MCF 10A (cell line): ENCODE measurements at places on chromosomes 12 and 14.

DNA sequence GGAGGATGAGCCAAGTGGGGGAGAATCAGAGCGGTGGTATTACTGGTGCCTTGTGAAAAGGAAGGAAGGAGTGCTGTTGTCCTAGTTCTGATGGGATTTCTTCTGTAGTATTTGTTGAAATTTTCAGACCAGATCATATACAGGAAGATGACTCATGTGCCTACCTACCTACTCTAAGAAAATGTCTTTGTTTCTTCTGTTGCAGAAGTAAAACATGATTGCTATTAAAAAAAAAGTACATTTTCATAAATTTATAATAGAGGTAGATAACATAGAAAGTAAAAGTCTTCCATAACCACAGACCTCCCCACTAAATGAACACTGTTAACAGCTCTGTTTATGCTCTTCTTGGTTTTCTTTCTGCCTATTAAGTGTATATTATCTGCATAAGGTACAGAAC lies 26.9 kb downstream of the SAMD4A start:
- peak; percentile 42 for DNase-seq

GRCh38 chr12:6469092-6469491 lies 1.4 kb downstream of the VAMP1 start:
- DNase-seq: no peak

- DNase-seq: no peak
These were observed 97.1 kb downstream of the DAD1 start for GRCh38 chr14:22491683-22492621.

DNA sequence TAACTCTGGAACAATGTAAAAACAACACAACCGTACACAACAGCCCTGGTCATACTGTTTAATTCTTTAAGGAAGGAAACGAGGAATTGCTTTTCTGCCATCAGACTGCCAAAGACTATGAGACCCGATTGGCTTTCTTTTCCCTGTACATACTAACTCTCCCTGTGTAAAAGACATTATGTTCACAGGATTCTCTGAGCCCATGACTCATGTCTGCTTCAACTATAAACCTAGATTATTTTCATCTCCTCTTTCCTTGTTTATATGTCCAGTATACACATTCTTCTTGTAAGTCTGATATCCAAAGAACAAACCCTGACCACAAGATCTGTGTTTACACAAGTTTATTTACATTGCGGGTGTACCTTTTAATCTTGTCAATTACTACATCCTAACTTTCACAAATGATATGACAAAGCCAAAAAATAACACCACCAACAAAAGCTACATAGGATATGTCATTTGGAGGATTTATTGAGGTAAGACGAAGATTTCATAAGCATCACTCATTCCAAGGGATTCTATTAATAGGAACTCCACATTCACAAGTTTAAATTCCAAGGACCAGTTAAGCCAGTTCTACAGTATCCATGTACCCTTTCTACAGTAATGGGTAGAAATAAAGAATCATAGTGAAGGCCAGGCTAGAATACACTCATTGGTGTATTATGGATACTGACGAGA lies 67.3 kb downstream of the STXBP6 start:
- no peak for DNase-seq

GRCh38 chr12:39930101-39930500 lies 175.8 kb downstream of the SLC2A13 start:
- no peak for DNase-seq

- no peak for DNase-seq
These were observed 99.2 kb downstream of the PRICKLE1 start for GRCh38 chr12:42490261-42490842.

- no peak for DNase-seq
These were observed 125.9 kb upstream of the FOXN3 start for GRCh38 chr14:89542786-89543424.

DNA sequence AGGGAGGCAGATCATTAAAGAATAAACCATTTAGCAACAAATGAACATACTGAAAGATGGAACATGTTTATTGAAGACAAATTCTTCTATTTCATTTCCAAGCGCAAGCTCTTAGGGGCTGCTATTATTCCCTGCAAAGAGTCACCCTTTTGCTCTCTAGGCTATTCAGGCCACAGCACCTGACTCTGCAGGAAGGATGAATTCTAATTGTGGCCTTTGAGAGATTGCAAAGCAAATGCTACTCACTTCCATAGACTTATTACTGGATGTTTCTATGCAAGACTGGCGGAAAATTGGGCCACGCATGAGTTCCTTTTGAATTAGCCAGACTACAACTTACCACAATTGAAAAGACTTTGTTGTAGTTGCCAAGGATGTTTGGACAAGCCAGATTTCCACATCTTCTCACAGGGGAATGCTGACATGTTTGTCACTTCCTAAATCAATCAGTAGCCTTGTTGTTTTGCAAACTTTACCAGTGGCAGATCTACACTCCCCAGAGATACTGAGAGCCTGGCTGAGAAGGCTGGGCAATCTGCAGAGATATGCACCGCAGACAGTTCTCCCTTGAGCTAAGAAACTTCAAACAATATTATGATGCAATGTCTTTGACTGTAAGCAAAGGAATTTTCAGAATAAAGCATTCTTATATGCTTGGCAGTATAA lies 334.3 kb upstream of the SYT1 start:
- DNase-seq: peak; percentile 8

GRCh38 chr12:46160101-46160980 lies 108.5 kb downstream of the SLC38A1 start:
- DNase-seq: peak; percentile 93

DNA sequence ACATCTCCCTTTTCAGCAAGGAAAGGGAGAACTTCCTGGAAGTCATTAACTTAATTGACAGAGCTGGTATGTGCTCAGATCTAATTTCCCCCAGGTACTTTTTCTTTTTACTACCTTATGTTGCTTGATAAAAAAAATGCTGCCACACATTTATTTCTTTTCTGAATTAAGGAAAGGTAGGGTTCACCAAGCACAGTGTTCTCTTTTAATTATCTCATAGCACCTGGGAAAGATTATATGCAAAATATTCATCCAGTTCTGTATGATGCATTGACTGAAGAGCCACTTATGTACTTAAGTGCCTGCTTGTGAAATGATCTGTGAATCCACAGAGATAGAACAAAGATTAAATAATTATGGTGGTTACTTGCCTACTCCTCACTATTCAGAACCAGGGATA lies 25.1 kb downstream of the KCNC2 start:
- DNase-seq: no peak

DNA sequence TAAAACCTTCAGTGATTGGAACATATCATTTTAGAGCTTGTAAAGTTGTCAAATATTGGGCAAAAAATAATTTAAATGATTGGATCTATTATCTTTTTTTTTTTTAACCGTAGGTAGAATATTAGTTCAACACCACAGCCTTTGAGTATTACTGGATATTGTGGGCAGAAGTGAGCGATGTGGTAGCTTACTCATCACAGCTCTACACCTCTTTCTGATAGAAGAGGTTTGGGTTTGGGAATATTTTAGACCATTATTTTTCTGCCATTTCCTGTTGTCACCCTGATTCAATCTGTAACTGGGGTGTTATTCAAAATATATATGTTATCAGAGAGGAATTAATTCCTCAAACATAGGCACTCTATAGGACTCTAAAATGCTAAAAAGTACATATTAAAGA lies 34.8 kb upstream of the SLC38A2 start:
- DNase-seq: no peak

- no peak for DNase-seq
These were observed 215.6 kb downstream of the SLC6A15 start for GRCh38 chr12:84696908-84697540.

GRCh38 chr14:65370801-65371248 lies 41.7 kb upstream of the FUT8 start:
- DNase-seq: no peak

GRCh38 chr14:102154821-102155549 lies 15.3 kb downstream of the WDR20 start:
- no peak for DNase-seq

- peak; percentile 77 for DNase-seq
These were observed 118.7 kb downstream of the KSR2 start for GRCh38 chr12:117850048-117850447.

DNA sequence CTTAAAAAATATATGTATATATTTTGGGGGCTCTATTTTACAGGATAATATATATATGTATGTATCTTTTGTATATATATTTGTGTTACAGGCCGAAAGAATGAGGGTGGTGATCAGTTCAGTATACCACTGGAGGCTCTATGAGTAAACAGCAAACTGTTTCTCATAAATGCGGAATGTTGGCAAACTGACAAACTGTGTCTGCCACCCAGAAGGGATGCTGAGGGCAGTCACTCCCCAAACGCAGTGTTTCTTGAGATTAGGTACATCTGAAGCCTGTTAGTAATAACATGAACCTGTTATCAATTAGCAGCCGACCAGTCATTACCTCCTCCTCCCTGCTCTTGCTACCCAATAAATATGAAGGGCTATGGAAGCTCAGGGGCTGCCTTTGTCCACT lies 20.8 kb downstream of the TNFAIP2 start:
- peak; percentile 64 for DNase-seq

GRCh38 chr14:76710056-76711010 lies 50.9 kb upstream of the VASH1 start:
- peak; percentile 67 for DNase-seq

- DNase-seq: no peak
These were observed 110.2 kb downstream of the VCPKMT start for GRCh38 chr14:50006141-50006540.

DNA sequence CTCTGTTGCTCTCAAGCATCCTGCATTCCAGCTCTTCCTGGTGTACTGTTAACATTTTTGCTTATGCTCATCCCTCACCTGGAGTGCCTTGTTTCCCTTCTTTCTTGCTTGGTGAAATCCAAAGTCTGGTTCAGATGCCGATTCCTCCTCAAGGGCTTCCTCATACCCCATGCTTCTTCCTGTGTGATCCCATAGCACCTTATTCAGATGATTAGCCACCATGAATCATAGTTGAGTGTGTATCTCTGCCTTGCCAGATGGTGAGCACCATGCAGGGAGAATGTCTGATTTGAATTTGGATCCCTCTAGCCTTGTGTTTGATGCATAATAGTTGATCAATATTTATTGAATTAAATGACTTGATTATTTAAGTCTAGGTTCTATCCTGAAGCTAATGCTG lies 39.4 kb upstream of the ANO4 start:
- DNase-seq: no peak

DNA sequence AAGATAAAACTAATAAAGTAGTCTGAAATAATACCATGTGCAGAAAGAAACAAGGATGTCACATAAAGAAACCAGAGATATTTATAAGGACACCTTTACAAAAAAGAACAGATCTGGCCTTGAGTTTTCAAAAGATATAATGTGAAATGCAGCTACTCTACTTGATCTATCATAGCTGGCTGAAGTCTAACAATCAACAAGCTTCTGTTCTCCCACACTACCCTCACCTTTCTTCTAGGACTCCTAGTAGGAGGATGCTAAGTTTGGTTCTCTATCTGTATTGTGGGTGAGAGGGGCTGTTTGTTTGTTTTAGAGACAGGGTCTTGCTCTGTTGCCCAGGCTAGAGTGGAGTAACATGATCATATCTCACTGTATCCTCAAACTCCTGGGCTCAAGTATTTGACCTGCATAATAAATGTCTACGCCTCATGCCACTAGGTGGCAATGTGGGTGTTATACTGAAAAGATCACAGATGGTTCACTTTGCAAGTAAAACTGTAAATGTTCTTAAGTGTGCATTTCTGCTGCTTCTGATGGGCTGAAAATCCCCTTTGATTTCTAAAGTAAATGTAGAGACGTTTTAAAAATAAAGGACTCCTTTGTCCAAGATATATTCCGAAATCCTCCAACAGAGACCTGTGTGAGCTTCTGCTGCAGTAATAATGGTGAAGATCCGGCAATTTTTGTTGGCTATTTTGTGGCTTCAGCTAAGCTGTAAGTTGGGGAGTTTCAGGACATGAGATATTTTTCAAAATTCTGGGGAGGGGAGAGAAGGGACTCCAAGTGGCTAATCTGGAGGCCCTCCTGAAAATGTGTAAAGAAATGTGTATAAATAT lies 269.3 kb downstream of the DAD1 start:
- peak; percentile 62 for DNase-seq

DNA sequence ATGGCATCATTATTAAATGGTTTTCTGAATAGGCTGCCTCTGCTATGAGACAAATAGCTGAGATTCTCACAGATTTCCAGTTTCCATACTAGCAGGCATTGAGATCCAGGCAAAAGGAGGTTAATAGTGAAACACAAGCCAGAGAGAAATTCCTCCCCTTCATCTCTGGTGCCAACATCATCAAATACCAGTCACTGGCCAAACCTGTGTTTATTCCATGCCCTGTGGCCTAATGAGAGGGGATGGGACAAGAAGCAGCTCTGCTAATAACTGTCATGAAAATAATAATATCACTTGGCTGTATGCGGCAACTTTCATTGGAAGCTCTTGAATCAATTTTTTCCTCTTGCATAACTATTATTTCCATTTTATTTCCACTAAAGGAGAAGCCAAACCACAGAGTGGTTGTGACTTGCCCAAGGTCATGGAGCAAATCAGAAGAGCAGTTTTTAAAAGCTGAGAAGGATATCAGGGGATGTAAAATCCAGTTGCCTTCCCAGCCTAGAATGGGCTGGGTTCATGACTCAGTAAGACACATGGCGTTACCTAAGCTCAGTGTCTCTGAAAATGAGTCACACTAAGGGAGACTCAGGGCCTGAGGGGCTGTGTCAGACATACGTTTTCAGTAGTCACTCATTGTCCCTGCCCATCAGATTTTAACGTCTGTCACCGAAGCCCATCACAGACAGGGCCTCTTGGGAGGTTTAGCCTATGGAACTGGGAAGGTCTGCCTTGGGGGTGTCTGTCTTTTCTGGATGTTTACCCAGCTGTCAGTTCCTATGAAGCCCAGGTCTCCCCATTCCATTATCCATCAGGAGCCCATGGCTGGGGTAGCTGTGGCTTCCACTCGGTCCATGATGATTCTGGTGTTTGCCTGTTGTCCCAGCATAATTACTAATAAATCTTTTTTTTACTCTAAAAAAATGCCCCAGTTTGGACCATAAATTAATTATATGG lies 208.8 kb upstream of the EEA1 start:
- DNase-seq: peak; percentile 96

GRCh38 chr14:101456246-101457175 lies 104.8 kb upstream of the DIO3 start:
- no peak for DNase-seq

DNA sequence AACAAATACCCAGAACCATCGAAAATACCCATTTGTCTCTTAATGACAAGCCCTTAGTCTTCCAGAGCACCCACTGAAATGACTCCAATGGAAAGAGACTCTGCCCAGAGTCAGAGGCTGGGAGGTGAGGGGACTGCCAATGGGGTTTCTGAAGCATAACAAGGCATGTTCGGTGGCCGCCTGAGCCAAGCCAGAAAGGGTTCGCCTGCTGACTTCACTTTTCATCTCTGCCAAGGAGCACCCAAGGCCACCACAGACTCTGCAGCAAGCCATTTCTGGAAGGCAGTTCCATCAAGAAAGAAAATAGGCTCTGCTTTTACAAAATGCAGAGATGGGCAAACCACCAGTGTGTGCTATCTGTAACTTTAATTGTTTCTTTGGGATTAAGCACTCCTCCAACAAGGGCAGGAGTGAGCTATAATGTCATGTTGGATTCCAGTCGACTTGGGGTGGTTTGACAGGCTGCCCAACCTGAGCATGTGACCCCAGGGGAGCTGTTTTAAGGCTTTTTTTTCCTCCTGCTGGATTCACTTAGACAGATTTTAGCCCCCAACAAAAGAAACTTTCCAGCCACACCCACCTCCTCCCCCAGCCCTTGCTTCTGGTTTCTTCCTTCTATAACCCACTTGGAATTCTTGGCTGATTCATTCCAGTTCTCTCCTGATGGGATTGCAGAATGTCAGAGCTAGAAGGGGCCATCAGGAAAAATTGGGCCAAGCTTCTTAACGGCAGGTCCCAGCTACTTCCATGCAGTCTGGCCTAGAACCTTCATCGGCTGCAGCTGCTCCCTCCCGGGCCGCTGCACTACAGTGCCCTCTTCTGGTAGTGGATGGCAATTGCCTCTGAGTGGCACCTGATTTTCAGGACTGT lies 24.1 kb downstream of the CKAP4 start:
- DNase-seq: peak; percentile 69
